ENCODE measurements at places on chromosomes 1 and 21.
A peak's percentile ranks its signal among the peaks of the same experiment; 100 is the strongest.

DNA sequence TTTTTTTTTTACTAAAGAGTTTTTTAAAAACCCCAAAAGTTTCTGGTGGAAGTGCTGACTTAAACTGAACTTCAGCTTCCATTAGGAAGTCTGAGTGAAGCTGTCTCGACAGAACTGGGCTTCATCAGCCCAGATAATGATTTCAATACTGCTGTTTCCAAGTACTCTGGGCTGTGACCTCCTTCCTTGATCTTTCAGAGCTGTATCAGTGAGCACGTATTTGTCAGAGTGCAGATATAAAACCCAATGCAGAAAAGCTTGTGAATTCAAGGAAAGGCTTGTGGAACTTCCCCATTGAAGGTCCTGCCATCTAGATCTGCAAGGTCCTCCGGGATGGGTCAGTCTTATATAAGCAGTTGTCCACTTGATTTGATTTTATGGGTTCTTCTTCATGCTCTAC, 50.1 kb upstream of the RGS21 start:
- no peak for DNase-seq

- DNase-seq, result peak; percentile 57
Observed at GRCh38 chr1:214386747-214387146, 105.8 kb downstream of the SMYD2 start.

DNA sequence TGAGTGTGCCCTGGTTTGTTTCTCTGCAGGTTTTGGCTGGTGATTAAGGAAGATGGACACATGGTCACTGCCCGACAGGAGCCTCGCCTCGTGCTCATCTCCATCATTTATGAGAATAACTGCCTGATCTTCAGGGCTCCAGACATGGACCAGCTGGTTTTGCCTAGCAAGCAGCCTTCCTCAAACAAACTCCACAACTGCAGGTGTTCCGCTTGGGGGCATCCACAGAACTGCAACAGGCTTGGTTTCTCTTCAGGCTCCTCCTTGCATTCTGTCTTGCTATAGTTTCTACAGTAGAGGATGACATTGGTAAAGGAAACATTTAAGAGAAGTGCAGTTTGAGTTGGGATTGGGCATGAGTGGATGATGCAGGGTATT, 6.8 kb downstream of the MTARC2 start:
- no peak for DNase-seq

GRCh38 chr21:43921571-43921978, 56.6 kb downstream of the AGPAT3 start:
- DNase-seq, result no peak

DNA sequence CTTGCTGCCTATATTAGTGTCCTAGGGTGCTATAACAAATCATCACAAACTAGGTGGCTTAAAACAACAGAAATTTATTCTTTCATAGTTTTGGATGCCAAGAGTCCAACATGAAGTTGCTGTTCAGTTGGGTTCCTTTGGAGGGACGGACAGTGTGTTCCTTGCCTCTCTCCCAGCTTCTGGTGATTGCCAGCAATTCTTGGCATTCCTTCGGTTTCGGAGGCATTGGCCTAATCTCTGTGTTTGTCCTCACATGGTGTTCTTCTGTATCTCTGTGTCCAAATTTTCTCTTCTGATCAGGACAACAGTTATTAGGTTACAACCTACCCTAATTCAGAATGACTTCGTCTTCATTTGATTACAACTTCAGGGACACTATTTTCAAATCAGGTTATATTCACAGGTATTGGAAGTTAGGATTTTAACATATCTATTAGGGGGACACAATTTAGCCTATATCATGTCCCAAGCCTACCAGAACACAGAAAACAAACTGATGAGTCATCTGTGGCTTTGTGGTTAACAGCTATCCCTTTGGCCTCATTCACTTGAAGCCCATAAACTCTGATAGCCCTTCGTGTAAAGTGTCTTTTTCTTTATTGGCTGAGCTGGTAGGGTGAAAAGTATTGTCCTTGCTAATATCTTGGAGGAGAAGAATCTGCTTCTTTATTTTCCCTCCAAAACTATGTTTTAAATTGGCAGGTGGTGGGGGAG, 83.2 kb upstream of the PAPPA2 start:
- DNase-seq, result no peak

Measured in SHP77 (cell line).